ENCODE measurements at places on chromosomes 1 and 21. TPM values are rescaled to one million over a fixed set of nuclear protein-coding genes. Genes with fewer than 3 reads are reported as not detected.

- H3K36me3 ChIP-seq, result peaks cover 12% of the 10 kb centered on the region
- DNase-seq, result no peak
- H3K27ac ChIP-seq, result no peak overlapping the region
- H3K4me1 ChIP-seq, result no peaks in the 10 kb centered on the region
These were observed 29.3 kb downstream of the IQGAP3 start for GRCh38 chr1:156543066-156543465.

GRCh38 chr1:215243345-215244054, 161.0 kb downstream of the KCNK2 start:
- DNase-seq, result no peak
- H3K27me3 ChIP-seq, result no peaks in the 10 kb centered on the region
- no peaks in the 10 kb centered on the region for H3K4me1 ChIP-seq

DNA sequence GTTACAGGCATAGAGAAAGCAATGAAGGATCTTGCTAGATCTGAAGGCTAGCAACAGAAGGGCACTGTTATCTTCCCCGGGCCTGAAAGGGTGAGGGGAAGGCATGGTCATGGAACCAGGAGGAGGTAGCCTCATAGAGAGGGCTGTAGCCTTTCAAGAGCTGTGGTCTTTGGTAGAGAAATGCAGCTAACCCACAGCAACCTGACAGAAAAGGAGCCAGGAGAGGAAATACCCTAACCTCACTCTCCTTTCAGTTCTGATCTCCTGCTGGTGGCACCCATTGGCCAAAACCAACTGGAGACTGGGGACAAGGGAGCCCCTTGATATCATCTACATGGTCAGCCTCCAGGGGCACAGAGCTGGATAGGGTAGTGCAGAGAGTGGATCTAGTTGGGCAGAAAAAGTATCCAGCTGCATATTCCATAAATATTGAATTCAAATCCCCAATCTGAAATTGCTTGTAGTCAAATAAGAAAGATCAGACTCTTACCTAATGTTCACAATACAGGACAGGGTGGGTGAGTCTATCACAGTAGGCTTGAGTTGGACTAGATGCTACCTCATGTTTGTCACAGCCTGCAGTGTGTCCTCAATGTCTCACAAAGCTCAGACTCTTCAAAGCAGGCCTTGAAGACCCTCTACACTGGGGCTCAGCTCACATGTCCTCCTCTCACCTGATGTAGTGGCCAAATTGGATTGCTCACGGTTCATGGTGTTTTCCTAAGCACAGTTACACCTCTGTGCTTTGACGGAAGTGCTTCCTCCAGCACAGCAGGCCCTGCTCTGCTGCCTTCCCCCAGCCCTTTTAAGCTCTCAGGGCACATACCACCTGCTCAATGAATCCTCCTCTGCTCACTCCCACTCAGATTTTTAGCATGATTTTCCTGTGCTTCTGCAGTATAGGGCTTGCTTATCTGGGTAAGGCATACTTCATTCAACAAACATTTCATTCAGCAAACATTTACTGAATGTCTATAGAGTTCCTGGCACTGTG, 74.1 kb upstream of the JUN start:
- no peaks in the 10 kb centered on the region for H3K4me1 ChIP-seq
- no peaks in the 10 kb centered on the region for H3K27me3 ChIP-seq
- no peak overlapping the region for H3K4me3 ChIP-seq
- DNase-seq, result no peak
- no peak overlapping the region for H3K27ac ChIP-seq
- no peaks in the 10 kb centered on the region for H3K36me3 ChIP-seq

GRCh38 chr1:119573886-119574285, 66.9 kb downstream of the HSD3B1 start:
- H3K4me3 ChIP-seq, result no peak overlapping the region
- H3K4me1 ChIP-seq, result no peaks in the 10 kb centered on the region
- no peaks in the 10 kb centered on the region for H3K36me3 ChIP-seq
- no peaks in the 10 kb centered on the region for H3K27me3 ChIP-seq
- H3K27ac ChIP-seq, result no peak overlapping the region
- DNase-seq, result no peak

DNA sequence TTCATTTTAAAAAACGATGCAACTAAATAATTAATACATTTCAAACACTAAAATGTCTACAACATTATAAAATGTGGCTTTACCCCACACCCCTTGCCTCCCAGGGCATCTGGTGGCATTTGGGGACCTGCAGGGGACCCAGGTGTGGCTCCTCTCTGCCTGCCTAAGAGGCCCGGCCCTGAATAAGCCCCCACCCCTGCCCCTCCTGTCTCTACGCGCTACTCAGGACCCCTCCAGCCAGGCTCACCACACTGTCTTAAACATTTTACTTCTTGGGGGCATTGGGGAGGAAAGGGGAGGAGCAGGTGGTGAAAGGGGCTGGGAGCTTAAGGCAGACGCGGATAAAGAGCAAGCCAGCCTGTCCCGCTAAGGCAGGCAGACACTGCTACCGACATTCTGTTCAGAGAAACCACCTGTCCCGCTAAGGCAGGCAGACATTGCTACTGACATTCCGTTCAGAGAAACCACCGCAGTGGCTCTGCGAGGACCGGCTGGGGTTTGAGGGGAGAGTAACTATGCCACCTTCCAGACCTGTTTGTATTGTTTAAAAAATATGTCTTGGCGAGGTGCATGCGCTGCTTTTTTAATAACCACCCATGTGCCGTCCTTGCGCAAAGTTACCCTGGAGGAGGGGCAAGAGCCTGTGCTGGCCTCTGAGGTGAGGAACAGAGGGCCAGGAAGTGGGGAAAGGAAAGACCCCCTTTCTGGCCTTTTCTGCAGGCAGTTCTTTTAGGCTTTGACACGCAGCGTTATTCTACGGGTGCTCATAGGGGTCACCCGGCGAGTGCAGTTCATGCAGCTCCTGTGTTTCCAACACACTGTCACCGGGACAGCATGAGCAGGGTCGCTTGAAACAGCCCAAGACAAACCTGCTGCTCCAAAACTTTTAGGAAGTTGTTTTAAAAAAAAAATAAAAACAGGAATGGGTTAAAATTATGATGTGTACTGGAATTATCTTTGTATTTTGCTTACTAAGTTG, 51.3 kb upstream of the RIPK4 start:
- H3K4me1 ChIP-seq, result no peaks in the 10 kb centered on the region
- no peak overlapping the region for H3K4me3 ChIP-seq
- H3K36me3 ChIP-seq, result no peaks in the 10 kb centered on the region
- no peak for DNase-seq
- H3K27ac ChIP-seq, result no peak overlapping the region

GRCh38 chr1:172089768-172090510, 248.6 kb downstream of the DNM3 start:
- no peak overlapping the region for H3K27ac ChIP-seq
- H3K36me3 ChIP-seq, result no peaks in the 10 kb centered on the region
- no peak overlapping the region for H3K4me3 ChIP-seq

DNA sequence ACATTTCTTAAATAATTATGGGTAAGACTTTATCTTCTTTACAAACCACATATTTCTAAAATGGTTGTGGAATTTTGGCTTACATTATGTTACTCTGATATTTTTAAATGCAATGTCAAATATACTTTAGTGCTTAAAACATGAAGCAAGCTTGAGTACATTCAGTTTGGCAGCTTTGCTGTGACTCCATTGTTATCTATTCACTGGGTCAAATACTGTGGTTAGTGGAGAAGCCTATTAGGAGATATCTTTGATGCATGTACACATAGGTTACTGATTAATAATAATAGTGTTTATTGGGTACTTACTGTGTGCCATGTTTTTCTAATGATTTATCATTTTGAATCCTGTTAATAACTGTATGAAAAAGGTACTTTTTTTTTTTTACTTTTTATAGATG, 520.4 kb upstream of the B3GALT2 start:
- DNase-seq, result no peak
- H3K4me1 ChIP-seq, result no peaks in the 10 kb centered on the region
- H3K36me3 ChIP-seq, result no peaks in the 10 kb centered on the region
- no peak overlapping the region for H3K27ac ChIP-seq
- no peaks in the 10 kb centered on the region for H3K27me3 ChIP-seq
- no peak overlapping the region for H3K4me3 ChIP-seq

GRCh38 chr1:178119628-178120027, 25.7 kb downstream of the RASAL2 start:
- no peak overlapping the region for H3K4me3 ChIP-seq
- no peaks in the 10 kb centered on the region for H3K4me1 ChIP-seq
- H3K27me3 ChIP-seq, result no peaks in the 10 kb centered on the region
- H3K27ac ChIP-seq, result no peak overlapping the region
- H3K36me3 ChIP-seq, result no peaks in the 10 kb centered on the region
- no peak for DNase-seq

Gene TNFRSF25
- polyA plus RNA-seq, result 20.8 TPM

Gene TMEM82
- polyA plus RNA-seq, result not detected
